Esophagus squamous epithelium (tissue), 5 donors: ENCODE measurements at places on chromosomes 11 and 22.

DNA sequence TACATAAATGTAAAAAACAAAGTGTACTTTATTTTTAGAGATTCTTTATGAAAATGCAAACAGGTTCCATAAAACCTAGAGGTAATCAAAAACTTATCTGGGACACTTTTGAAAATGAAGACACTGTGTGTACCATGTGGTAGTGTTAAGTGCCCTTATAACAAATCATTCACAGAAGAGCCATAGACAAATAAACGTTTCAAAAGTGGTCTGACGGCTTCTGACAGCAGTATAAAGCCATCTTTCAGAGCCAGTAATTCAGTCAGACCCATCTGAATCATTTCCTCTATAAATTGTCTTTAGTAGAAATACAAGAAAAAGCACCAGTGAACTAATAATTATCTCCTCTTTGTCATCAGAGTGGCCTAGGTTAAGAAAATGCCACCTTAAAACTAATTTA, 100.0 kb downstream of the PAX6 start:
- DNase-seq, result no peak

GRCh38 chr11:21396342-21397008, 727.1 kb downstream of the NELL1 start:
- no peak for DNase-seq

DNA sequence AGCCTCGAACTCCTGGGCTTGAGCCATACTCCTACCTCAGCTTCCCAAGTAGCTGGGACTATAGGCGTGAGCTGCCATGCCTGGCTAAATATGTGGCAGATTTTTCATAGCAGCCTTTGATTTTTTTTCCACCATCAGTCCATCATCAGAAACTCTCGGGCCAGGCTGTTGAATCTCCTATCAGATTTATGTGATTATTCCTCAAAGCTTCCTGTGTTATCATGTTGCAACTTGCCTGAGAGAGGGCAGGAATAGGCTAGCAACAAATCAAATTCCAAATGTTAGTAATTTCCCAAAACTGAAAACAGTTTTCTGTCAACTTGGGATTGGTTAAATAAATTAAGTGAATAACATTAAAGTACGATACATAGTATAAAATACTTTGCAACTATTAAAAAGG, 3.4 kb downstream of the LRRC51 start:
- DNase-seq, result no peak

DNA sequence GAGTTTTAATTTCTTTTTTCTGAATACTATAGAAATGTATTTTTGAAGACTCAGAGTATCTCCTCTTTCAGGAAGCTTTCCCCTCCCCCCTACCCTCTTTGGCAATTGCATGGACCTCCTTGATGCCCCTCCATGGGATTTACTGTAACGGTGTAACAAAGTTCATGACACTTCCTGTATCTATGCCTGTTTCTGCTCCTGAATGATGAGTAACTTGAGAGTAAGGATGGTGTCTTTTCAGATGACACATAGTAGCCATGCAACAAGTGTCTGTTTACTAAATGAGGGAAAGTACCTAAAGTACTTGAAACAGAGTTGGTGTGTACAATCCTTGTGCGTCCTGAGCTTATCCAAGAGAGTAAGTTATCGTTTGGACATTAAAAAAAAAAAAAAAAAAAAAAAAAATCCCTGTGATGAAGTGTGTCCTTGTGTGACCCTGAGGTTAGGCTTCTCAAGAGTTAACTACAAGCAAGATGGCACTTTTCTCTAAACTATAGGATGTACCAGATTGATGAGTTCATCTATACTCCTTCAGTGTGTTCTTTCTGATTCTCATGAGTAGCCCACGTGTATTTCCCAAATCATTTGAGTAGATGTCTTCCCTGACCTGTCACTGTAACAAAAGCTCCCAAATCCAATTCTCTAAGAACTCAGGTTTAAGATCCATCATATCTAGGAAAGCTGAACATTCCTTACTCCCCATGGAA, 7.4 kb downstream of the ETS1 start:
- DNase-seq, result no peak

GRCh38 chr11:22037505-22037904, 155.4 kb upstream of the ANO5 start:
- DNase-seq, result no peak

GRCh38 chr11:132099692-132100091, 729.3 kb downstream of the NTM start:
- no peak for DNase-seq

- no peak for DNase-seq
These were observed 29.9 kb upstream of the TXNRD2 start for GRCh38 chr22:19971276-19972124.
